ENCODE measurements at places on chromosomes 16 and 17.
A peak's percentile ranks its signal among the peaks of the same experiment; 100 is the strongest.

GRCh38 chr16:17691899-17692176 is 221.1 kb upstream of the XYLT1 start:
- DNase-seq = no peak

- no peak for DNase-seq
These were observed 18.9 kb upstream of the KCNJ12 start for GRCh38 chr17:21357281-21357680.

DNA sequence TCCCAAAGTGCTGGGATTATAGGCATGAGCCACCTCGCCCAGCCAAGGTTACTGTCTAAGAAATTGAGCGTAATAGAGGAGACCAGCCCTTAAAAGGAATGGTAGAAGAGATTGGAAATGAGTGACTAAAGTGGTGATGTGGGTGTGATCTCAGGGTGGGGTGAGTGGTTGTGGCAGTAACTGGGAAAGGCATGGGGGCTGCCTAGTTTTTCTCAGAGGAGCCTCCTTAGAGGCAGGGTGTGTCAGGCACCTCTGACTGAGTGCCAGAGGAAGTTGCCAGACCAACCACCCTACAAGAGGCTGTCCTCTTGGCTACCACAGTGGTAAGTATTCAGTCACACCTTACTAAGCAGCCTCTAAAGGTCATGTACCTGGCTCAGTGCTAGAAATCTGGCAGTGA is 8.9 kb downstream of the DUS2 start:
- DNase-seq = peak; percentile 8

DNA sequence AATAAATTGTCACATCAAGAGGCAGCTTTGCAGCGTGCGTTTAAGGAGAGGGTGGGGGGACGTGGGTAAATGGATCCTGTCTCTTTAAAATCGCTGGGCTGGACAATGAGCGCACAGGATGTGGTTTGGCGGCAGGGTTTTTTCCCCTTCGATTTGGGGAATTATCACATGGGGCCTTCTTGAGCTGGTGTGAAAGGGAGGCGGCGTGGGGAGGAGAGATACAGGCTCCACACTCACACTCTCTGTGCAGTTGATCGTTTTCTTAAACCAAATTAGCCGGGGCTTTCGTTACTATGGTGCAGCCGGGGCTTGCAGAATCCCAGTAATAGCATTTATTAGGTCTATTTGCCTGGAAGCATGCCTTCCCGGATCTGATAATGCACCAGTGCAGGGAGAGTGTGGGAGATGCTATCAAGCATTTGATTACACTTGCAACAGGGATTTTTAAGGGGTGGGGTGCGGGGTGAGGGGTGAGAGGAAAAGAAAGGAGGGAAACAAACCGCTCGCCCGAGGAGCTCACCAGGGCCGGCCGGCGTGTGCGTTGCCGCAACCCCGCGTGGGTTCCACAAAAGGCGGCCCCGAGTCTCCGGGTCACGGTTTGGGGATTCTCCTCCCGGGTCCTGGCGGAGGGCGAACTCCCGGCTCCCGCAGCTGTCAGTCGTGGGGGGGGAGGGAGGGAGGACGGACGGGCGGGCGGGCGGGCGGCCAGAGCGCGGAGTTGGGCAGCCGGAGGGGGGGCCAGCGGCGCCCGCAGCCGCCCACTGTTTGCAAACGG is 58.8 kb upstream of the GSE1 start:
- DNase-seq = peak; percentile 84

DNA sequence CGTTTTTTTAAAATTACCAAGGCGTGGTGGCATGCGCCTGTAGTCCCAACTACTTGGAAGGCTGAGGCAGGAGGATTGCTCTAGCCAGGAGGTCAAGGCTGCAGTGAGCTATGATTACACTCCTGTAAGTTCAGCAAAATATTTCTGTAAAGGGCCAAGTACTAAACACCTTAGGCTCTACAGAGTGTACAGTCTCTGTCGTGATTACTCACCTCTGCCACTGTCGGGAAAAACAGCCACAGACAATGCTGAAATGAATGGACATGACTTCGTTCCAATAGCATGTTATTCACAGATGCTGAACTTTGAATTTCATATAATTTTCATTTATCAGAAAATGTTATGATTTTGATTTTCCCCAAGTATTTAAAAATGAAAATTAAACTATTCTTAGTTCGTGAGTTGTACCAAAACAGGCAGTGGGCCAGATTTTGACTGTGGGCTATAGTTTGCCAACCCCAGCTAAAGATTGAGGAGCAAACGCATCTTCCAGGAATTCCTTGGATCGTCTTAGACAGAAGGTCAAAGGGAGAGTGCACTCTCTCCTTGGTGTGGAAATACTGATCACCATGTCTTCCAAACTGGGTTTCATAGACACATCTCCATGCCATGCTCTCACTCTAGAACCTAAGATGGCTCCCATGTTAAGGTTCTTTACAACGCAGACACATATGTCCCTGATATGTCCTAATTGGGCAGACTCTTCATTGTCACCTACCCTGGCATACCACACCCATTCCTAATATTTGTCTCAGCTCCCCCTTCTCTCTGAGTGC is 89.5 kb downstream of the MARF1 start:
- peak; percentile 65 for DNase-seq

DNA sequence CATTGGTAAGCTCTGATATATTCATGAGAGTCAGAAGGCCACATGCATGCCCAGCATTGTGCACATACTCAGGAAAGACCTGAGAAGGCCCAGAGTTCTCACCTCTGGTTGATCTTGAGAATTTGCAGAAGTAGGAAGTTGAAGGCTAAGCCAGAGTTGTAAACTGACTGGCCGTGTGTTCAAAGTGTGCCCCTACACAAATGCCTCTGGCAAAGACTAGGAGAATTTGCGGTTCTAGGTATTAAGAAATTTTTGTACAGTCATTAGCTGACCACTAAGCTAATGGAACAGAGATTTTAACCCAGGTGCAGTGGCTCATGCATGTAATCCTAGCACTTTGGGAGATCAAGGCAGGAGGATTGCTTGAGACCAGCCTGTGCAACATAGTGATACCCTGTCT is 25.0 kb downstream of the FBXL20 start:
- DNase-seq = no peak

- DNase-seq = no peak
These were observed 85.3 kb downstream of the RAB11FIP4 start for GRCh38 chr17:31476525-31477416.

DNA sequence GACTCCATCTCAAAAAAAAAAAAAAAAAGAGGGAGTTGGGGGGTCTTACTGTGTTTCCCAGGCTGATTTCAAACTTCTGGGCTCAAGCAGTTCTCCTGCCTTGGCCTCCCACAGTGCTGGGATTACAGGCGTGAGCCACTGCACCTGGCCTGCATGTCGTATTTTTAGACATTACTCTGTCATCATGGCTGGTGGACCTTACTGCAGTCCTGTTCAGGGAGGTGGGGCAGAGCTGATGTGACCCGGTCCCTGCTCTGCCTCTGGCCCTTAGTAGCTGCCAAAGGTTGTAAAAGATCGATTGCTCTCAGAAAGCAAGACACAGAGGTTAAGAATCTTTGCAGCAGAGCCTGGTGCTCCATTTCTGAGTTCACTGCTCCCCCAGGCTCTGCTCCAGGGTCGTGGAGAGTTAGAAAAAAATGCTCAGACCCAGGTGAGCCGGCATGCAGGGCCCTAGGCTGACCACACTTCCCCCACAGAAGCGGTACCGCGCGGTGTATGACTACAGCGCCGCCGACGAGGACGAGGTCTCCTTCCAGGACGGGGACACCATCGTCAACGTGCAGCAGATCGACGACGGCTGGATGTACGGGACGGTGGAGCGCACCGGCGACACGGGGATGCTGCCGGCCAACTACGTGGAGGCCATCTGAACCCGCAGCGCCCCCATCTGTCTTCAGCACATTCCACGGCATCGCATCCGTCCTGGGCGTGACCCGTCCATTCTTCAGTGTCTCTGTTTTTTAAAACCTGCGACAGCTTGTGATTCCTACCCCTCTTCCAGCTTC is 7.1 kb upstream of the LASP1NB start:
- no peak for DNase-seq

DNA sequence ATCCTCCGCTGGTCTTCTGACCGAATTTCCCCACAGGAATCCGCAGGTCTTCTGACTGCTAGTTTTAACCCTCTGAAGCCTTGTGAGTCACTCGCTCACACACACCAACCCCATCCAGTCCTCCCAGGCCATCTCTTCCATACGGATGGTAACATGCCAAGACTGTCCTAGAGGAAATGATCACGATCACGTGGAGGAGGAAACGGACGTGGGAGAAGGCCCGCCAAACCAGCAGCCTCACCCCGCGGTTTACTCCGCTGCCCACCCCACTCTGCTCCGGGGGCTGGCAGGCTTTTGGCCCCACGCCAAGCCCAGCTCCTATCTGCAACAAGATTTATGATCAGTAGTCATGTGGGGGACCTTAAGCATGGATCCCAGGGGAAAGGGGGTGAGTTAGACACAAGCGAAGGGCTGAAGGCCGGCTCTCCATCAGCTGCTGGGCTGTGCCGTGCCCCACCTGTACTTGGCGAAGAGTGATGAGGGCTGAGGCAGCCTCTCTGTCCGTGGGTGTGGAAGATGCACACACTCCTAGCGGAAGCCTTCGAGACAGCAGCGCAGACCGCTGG is 1.5 kb upstream of the FAAP100 start:
- no peak for DNase-seq

DNA sequence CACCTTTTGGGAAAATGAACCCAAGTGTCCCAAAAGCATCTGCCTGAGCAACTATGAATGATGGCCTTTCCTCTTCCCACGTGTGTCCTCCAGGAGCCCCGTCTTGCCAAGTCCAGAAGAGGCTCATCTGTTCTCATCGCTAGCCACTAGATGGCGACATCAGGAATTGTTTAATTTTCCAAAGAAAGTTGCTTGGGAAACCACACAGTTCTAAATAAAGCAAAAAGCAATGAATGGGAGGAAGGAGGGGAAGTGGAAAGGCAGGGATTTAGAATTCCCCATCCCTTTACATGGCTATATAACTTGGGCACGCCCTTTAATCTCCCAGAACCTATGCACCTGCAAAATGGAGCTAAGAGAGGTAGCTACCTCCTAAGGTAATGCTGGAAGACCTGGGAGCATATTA is 9.0 kb upstream of the CDH5 start:
- DNase-seq = peak; percentile 43

DNA sequence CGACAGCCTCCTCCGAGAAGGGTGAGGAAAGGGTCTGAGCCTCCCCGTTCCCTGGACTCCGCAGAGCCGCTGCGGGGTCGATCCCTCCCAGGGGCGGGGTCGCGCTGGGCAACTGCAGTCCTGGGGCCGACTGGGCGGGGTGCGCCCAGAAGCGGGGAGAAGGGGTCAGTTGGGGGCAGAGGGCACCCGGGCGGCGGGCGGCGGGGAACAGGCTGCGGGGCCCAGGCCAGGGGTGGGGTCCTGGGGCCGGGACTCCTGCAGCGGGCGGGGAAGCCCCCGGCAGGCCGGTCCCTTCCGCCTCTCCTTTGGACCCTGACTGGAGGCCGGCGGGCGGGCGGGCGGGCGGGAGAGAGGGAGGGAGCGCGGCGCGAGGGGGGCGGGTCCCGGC is 352 bp downstream of the GGNBP2 start:
- DNase-seq = no peak

DNA sequence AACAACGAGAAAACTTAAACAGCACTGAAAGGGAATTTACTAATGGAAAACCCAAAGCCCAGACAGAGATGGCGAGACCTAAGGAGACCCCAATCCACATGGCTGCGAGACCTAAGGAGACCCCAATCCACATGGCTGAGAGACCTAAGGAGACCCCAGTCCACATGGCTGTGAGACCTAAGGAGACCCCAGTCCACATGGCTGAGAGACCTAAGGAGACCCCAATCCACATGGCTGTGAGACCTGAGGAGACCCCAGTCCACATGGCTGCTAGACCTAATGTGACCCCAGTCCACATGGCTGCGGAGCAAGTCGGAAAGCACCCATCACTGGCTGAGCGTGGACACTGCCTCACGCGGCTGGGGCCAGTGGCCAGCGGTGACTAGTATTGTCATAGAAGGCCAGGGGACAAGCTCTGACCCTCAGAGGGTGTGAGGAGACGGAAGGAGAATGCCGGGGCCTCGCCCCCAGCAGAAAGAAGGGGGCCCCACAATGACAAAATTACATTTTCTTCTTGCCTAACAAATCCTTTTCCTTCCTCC is 241.8 kb downstream of the C16orf95 start:
- DNase-seq = no peak

- DNase-seq = no peak
These were observed 24.6 kb upstream of the TANC2 start for GRCh38 chr17:62941358-62941991.

DNA sequence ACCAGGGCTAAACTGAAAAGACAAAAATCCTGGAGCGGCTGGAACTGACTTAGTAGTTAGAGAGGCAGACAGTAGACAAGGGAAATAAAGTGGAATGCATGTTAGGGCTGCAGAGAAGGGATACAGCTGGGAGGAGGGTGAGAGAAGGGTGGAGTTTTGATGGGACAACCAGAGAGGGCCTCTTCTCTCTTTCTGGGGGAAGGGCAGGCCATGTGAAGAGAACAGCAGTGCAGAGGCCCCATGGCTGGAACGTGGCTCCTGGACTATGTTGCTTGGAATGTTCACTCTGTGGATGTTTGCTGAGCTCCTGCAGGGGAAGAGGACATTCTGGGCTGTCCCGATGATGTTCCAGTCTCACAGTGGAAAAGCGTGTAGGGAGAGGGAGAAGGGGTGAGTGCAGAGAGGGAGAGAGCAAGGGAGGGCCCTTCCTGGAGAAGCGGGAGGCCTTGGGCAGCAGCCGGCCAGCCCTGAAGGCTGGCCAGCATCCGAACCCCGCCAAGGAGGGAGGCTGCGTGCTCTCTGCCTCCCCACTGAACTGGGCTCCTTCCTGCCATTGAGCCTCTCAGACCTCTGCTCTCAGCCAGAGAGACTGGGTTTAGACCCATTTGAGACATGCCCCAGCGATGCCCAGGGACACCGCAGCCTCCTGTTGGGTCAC is 33.1 kb upstream of the GSE1 start:
- DNase-seq = no peak

DNA sequence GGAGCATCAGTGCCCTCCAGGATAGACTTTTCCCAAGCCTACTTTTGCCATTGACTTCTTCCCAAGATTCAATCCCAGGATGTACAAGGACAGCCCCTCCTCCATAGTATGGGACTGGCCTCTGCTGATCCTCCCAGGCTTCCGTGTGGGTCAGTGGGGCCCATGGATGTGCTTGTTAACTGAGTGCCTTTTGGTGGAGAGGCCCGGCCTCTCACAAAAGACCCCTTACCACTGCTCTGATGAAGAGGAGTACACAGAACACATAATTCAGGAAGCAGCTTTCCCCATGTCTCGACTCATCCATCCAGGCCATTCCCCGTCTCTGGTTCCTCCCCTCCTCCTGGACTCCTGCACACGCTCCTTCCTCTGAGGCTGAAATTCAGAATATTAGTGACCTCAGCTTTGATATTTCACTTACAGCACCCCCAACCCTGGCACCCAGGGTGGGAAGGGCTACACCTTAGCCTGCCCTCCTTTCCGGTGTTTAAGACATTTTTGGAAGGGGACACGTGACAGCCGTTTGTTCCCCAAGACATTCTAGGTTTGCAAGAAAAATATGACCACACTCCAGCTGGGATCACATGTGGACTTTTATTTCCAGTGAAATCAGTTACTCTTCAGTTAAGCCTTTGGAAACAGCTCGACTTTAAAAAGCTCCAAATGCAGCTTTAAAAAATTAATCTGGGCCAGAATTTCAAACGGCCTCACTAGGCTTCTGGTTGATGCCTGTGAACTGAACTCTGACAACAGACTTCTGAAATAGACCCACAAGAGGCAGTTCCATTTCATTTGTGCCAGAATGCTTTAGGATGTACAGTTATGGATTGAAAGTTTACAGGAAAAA is 9.7 kb upstream of the CYLD start:
- DNase-seq = no peak

- no peak for DNase-seq
These were observed 51.0 kb upstream of the TOX3 start for GRCh38 chr16:52597772-52598483.

All from activated CD4-positive, alpha-beta T cell treated with anti-CD3 and anti-CD28 coated beads for 48 hours (primary cell).